ENCODE measurements at places on chromosomes 1 and 21. TPM values are rescaled to one million over a fixed set of nuclear protein-coding genes. Genes with fewer than 3 reads are reported as not detected.
A peak's percentile ranks its signal among the peaks of the same experiment; 100 is the strongest.

GRCh38 chr1:111570781-111571181 is 48.8 kb upstream of the RAP1A start:
- peak; percentile 27 for DNase-seq

Gene INKA2
- 0.73 TPM for total RNA-seq

Gene HSF2BP
- total RNA-seq: 0.77 TPM

Gene FCRL1
- total RNA-seq: not detected

DNA sequence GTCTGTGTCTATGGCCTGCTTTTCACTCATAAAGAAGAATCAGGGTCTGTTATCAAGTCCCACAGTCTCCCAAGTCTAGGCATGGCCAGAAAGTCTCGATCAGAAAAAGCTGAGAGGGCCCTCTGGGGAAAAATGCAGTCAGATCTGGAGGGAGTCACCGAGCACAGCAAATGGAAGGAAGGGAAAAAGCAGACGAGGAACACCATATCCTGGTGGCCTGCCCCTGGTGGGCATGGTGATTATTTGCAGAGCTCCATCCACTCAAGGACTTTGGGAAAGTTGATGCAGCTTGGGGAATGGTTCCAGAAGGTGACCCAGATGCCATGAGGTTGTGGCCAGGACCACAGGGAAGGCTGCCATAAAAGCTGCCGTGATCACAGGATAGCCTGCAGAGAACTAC is 189.1 kb downstream of the CLIC6 start:
- no peak for DNase-seq

DNA sequence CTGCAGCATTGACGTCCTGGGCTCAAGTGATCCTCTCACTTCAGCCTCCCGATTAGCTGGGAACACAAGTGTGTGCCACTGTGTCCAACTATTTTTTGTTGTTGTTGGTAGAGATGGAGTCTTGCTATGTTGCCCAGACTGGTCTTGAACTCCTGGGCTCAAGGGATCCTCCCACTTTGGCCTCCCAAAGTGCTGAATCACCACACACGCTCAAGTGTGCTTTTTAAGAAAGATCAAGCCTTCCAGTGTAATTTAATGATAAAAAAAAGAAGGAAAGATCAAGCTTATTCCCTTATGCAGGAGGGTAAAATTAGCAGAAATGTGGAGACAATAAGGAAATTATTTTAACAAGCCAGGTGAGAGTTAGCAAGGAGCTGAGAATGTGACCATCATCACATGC is 61.1 kb upstream of the SERBP1 start:
- DNase-seq: no peak

- DNase-seq: no peak
Measured at GRCh38 chr1:51298322-51298705, 32.0 kb downstream of the TTC39A start.

Gene LAMC1
- total RNA-seq: 130 TPM

DNA sequence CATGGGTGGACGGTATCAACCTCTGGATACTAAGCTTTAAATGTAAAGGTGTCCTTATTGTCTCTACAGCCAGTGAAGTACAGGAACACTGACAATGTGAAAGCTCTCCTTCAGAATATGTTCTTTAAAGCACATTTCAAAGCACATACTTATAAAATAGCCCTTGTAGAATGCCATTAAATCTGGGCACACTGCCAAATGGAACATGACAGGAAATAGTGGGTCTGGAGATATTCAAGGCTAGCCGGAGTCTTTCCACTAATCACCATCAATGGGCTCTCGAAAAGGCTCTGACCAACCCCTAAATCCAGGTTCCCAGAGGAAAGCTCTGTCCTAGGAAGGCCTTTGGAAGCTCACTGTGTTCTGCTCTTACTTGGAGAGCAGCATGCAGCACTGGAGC is 46.6 kb downstream of the PLD5 start:
- peak; percentile 14 for DNase-seq

Gene ATP1A4
- not detected for total RNA-seq

DNA sequence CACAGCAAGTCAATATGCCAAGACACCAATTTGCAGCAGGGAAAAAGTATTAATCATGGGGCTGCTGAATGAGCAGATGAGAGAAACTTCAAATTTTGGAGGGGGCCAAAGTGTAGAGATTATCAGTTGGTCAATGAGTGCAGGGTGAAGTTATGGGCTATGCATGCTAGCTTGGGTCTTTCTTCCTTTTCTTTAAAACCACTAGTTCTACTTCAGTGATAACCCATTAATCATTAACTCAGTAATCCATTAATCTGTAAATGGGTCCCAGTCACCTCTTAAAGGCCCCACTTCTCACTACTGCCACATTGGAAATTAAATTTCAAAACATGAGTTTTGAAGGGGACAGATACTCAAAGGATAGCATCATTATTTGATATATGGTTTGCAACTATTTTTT is 688.6 kb upstream of the ADGRL4 start:
- DNase-seq: no peak

Gene PCBP3
- total RNA-seq: not detected

DNA sequence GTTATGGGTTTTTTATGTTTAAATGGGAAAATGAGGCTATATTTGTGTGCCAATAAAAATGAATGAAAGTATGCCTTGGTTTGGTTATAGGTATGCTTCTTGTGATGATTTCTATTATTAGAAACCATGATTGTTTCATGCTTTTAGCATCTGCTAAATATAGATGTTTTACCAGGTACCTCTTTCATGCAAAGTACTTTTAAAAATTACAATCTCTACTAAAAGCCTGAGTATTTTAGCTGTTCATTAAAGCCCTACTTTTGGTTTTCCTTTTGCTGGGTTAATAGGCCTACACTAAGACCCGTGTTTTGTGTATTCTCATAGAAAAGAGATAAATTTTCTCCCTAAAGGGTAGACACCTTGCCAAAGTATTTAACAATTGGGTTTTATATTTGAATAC is 32.0 kb downstream of the MTF2 start:
- no peak for DNase-seq

Gene DOCK7
- total RNA-seq: 47.4 TPM

DNA sequence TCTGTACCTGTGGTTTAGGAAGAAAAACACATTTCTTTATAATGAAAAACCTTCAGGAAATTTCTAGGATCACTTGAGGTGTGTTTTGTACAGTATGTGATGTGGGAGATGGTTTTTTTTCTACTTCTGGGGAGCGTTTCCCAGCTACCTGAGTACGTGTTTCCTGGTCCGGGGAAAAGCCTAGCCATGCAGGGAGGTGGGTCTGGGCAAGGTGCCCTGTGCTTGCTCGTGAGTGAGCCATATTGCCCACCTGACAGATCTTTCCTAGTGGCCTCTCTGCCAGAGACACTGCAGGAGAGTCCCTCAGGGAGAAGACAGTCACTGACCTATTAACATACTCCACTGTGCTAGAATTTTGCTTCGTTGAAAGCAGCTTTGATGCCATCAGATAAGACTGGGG is 41.3 kb downstream of the TRPM2 start:
- no peak for DNase-seq

- no peak for DNase-seq
Measured at GRCh38 chr1:116578581-116578980, 7.8 kb upstream of the CD58 start.

- DNase-seq: no peak
Measured at GRCh38 chr1:231883382-231883781, 256.8 kb downstream of the DISC1 start.

Gene FOXO6
- 0.90 TPM for total RNA-seq

DNA sequence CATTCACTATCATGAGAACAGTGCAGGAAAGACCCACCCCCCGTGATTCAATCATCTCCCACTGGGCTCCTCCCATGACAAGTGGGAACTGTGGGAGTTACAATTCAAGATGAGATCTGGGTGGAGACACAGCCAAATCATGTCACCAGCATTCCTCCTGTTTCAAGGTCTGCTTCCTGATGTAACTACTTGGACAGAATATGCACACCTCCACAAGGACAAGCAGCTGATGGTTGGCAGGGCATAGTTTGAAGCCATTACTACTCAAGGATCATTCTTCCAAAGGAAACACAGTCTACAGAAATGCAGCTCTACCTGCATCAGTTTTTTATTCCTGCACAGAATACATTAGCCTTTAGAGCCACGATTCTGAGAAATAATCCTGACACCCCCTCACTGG is 28.5 kb upstream of the RNF2 start:
- DNase-seq: peak; percentile 38

Gene KCNN3
- 0.34 TPM for total RNA-seq

Gene FAM163A
- not detected for total RNA-seq

DNA sequence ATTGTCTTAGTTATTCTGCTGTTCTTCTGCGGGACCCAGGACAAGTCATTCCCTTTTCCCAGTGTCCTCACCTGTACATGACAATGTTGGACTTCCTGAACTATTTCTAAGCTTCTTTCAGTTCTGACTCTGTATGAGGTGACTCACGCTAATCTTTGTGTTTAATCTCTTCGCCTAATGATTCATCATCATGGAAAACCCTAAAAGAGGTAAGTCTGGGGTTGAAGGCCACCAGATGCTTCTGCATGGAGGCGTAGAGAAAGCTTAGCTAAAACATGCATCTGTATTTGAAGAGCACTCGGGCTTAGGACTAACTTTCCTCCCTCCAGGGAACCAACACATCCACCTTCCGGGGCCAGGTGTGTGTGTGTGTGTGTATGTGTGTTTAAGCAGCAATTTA is 7.4 kb downstream of the SPRR5 start:
- DNase-seq: peak; percentile 51

DNA sequence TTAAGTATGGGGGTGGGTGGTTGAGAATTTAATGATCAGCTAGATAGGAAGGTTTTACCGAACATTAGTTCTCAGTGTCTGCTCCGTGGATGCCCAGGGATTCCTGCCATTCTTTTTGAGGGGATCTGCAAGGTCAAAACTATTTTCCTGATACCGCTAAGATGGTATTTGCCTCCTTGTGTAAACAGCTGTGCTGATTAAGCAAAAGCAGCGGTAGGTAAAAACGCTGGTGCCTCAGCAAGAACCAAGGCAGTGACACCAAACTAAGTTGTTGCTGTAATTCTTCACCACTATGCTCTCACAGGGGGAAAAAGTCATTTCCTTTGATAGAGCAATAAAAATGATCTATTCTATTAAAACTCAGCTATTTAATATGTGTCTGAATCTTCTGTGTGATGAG is 229.0 kb downstream of the FMN2 start:
- DNase-seq: no peak

DNA sequence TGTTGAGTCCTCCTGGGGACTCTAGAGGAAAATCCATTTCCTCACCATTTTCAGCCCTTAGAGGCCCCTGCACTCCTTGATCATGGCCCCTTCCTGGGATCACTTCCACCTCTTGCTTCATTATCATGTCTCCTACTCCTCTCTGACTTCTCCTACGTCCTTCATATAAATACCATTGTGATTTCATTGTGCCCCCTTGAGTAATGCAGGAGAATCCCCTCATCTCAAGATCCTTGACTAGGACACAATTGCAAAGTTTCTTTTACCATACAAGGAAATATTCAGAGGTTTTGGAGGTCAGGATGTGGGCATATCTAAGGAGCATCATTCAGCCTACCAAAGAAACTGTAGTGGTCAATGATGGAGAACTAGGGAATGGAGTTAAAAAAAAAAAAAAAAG is 8.8 kb upstream of the GBP6 start:
- no peak for DNase-seq

- no peak for DNase-seq
Measured at GRCh38 chr1:60273185-60273584, 199.6 kb upstream of the C1orf87 start.

Gene OR2W3
- total RNA-seq: 2.0 TPM

DNA sequence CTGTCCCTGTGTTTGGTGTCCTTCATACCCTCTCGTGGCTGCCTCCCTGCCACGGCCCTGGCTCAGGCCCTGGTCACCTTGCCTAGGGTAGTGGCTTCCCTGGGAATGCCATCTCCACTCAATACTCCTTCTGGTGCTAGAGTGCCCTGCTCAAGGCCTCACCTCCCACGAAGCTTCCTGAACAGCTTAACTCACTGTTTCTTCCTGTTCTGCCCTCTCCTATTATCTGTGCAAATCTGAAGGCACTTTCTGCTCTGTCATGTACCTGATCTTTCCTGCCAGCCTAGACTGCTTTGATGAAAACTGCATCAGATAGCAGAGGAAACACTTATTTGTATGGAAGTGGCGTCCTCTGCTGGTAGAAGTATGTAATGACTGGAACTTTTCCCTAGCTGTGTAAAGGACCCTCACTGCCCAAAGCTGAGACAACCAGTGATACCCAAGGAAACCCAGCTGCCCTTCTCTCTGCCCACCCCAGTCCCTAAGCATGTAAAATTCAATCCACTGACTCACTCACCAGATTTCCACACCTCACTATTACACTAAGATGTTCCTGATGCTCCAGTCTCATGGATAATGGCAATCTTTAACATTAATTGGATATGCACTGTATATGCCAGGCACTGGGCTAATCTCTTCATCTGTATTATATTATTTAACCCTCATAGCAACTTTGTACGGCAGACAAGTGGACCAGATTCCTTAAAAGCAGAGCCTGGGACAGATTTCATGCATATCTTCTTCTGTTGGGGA is 36.2 kb upstream of the BTG2 start:
- peak; percentile 62 for DNase-seq

DNA sequence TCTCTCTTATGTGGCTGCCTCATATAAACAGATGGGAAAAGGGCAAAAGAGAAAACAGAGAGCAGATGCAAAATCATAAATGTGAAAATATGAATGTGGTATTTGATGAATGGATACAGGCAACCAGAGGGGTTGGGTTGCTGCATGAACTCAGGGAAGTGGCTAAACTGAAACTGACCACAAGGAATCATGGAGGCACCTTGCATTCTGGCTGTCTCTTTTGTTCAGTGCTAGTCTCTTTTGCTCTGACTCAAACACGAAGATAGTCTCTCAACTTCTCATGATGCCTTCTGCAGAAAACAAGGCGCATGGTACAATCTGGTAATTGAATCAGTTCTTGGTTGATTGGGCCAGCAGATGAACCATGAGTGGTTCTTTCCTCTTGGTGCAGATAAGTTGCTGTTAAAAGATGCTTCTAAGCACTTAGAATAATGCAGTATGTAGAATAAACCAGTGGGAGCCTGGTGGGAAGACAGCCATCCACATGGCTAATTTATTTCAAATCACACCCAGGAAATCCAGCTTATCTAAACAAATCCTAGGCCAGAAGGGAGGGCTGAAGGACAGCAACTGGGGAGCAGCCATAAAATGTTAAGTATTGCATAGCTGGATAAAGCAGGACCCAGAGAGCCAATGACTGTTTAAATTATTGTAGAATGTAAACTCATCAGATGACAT is 64.2 kb downstream of the HLX start:
- no peak for DNase-seq

- DNase-seq: peak; percentile 22
Measured at GRCh38 chr1:21574466-21575151, 65.4 kb downstream of the ALPL start.

Gene HHAT
- total RNA-seq: 8.1 TPM

Gene XCL2
- total RNA-seq: not detected

Gene RNF207
- 0.84 TPM for total RNA-seq

GRCh38 chr1:179021873-179022272 is 3.8 kb upstream of the FAM20B start:
- DNase-seq: peak; percentile 20

DNA sequence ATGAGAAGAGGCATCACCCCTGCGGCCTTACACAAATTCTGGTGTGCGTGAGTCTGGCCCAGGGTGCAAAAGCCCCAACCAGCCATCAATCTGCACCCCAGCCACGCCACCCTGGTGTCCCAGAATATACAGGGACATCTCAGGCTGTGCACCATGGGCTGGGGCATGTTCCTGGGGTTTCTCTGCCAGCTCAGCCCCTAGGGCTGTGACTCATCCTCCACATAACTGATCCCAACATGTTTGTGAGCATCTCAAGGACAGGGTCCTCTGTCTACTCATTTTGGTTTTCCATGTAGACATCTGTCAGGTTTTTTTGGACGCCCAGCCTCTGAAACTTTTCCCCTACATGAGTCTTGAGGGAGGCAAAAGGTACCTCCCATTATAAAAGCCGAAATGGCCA is 511 bp downstream of the ZNF683 start:
- peak; percentile 55 for DNase-seq

- DNase-seq: peak; percentile 66
Measured at GRCh38 chr1:85582687-85583591, 2.4 kb downstream of the CCN1 start.

Measured in HT1080 (cell line).